ENCODE measurements at places on chromosomes 12 and 14. TPM values are rescaled to one million over a fixed set of nuclear protein-coding genes. Genes with fewer than 3 reads are reported as not detected.

Gene ETFRF1
- total RNA-seq = 13.3 TPM

Gene SART3
- total RNA-seq = 40.3 TPM

Gene CCDC196
- not detected for total RNA-seq

- DNase-seq = no peak
Measured at GRCh38 chr12:99906786-99907579, 77.8 kb downstream of the ANKS1B start.

- no peak for DNase-seq
Measured at GRCh38 chr14:92952481-92953298, 29.7 kb downstream of the CHGA start.

GRCh38 chr12:93502802-93503623, 35.7 kb downstream of the MRPL42 start:
- no peak for DNase-seq

DNA sequence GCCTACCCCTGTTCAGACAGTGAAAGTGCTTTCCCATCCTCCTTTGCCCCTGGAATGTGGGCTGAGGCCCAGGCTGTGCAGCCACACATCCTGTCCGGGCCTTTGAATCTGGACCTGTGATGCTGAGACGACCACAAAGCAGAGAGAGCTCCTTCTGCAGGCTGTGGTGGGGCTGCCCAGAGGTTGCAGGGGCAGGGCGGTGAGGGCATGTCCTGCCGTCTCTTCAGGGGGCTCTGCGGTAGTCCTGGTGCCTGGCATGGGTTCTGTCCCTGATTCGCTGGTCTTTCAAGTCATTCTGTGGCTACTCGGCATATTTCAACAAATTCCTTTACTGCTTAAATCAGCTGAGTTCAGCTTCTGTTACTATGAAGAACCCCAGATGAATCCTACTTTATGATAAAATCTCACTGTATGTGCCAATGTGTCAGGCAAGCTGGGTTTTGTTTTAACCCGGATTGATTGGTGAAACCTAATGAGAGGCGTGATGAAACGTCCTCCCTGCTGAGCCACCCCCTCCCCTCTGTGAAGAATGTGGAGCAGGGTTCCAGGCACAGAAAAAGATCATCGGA, 63.4 kb upstream of the DICER1 start:
- DNase-seq = no peak

GRCh38 chr12:111753144-111753881, 13.4 kb upstream of the ALDH2 start:
- DNase-seq = no peak

DNA sequence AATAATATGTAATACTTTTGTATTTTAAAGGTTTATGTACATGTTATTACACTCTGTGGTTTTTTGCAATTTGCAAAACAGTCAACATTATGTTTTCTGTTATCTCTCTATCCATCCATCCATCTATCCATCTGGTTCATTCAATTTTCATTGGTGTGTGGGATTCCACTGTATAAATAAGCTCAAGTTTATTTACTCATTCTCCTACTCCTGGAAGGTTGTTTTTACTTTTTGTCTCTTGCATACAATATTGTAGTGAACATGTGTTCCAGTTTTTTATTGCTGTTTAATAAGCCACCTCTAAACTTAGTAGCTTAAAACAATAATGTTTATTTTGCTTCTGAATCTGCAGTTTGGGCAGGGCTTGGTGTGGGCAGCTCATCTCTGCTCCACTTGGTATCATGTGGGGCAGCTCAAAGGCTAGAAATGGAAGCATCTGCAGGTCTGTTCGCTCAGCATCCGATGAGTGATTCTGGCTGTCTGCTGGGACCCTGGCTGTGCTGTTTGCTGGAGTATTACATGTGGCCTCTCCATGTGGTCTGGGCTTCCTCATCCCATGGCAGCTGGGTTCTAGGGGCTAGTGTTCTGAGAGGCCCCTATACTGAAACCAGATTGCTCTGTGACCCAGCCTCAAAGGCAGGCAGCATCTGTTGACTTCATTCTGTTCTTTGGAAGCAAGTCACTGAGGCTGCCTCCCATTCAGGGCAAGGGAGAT, 98.8 kb downstream of the SLC25A47 start:
- DNase-seq = no peak

DNA sequence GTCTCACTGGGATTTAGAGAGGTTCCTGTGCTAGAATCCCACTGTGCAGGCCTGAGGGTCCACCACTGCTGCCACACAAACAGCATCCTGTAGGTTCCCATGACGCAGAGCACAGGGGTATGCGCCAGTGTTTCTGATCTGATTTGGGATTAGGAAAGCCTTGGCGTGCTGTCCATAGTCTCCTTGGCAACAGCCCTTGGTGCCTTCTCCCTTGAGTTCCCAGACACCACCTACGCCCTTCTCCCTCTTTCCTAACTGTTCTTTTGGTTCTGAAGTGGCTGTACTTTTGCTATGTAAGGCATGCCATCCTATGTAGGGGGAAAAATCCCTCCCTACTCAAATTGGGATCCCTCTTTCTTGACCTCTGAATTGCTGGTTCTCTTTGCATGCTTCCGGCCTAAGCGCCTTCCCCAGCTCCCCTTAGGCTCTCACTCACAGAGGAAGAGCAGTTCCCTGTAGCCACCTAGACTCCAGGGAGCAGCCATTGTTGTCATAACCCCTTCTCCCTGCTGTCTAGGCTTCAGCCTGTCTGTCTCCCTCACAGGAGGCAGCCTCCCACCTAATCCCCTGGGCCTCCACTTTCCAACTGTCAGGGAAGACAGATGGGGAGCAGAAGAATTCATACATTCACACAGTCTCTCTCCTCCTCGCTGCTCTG, 14.8 kb upstream of the RIC8B start:
- no peak for DNase-seq

DNA sequence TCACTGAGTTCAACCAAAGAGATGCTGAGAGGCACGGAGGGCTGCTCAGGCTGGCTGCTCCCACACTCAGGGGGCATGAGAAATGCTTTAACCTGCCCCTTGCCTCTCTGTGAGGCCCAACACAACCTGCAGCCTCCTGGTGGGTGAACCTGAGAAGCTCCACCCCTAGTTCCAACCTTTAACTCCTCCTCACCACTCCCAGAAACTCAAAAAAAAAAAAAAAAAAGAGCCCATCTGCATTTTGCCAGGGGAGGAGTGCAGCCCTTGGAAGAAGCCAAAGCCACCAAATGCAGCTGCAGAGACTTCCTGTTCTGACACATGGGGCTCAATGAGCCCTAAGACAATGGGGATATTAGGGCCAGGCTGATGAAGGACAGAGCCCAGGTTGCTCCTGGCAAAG, 8.9 kb downstream of the KRT4 start:
- no peak for DNase-seq

- DNase-seq = no peak
Measured at GRCh38 chr12:24937553-24938244, 11.2 kb downstream of the BCAT1 start.

DNA sequence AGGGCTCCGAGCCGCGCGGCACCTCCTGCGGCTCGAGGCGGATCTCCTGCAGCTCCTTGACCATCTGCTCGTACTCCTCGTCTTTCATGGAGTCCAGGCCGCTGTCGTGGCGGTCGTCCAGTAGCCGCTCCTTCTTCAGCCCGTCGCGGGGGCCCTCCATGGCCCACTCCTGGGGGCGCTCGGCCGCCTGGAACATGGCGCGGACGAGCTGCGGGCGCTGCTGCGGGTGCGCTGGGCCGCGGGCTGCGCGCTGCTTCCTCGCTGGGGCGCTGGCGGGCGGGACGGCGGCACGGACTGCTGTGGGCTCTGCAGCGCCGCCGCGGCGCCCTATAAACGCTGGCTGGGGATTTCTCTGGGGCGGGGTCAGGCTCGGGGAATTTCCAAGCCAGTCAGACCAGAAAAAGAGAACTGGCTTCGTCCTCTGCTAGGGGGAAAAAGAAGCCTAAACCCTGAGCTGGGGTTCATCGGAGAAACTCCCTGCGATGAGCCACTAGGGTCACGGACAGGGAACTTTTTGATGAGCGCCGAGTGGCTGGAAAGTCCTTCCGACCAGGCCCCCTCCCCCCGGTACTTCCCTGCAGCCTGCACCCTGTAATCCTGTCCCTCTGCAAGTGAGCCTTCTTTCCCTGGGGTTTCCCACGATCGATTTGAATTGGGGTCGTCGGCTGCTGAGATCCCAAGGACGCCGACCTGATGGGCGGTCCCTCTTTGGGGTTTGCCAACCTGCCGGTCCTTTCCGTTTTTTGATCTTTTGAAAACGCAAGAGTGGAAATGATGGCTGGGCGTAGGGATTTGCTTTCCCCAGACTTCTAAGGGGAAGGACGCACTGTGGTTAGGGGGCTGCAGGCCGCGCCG, at the start of gene NFKBIA:
Gene NFKBIA, minus strand, starts transcription at position 301 of the 855 bp plus-strand sequence. Its CDS starts 105 bp downstream, at position 196.
- DNase-seq = peak; percentile 44

- no peak for DNase-seq
Measured at GRCh38 chr12:57620245-57620935, 9.2 kb downstream of the ARHGEF25 start.

GRCh38 chr12:57545809-57546437, 1.1 kb downstream of the DCTN2 start:
- no peak for DNase-seq

GRCh38 chr12:118361889-118362288, 10.8 kb downstream of the TAOK3 start:
- DNase-seq = no peak

- DNase-seq = no peak
Measured at GRCh38 chr12:88431246-88431645, 149.0 kb downstream of the KITLG start.

DNA sequence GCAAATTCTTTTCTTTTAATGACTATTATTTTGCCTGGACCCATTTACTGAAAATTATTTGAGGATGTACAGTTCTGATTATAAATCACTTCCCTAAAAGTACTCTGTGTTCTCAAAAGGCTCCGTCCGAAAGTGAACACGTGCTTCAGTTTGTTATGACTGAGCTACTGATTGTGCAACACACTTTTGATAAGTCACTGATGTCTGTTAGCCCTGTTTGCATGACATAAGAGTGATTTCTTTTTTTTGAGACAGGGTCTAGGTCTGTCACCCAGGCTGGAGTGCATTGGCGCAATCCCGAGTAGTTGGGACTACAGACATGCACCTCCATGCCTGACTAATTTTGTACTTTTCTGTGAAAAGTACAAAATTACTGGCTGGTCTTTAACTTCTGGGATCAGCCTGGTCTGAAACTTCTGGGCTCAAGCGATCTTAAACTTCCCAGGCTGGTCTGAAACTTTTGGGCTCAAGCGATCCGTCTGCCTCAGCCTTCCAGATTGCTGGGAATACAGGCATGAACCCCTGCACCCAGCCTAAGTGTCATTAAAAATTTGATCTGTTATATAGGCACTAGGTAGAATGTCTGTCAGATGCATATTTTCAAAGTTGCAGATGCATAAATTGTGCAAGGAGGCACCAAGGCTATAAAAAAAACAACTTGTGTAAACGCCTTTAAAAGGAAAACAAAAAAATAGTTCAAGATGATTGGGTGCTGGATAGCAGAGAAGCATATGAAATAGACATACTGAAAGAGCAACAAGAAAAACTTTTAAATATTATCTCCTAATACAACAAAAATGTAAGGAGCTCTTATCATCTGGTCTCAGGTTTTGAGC, 111.5 kb downstream of the SRGAP1 start:
- peak; percentile 10 for DNase-seq

DNA sequence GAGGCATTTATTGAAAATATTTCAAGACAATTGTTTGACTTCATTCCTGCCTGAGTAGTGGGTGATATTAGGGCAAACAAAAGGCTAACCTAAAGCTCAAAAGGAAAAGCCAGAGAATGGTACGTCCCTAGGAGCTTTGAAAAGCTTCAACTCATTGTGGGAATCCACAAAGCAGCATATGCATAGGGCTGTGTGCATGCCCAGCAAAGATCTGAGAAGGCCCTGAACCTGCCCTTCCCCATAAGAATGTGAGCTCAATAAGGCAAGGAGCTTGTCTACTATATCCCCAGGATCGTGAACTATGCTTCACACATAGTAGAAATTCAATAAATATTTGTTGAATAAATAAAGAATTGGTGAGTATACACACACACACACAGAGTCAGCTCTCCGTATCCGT, 19.1 kb upstream of the RAD52 start:
- DNase-seq = no peak

- DNase-seq = no peak
Measured at GRCh38 chr14:88590173-88590572, 27.3 kb downstream of the ZC3H14 start.

DNA sequence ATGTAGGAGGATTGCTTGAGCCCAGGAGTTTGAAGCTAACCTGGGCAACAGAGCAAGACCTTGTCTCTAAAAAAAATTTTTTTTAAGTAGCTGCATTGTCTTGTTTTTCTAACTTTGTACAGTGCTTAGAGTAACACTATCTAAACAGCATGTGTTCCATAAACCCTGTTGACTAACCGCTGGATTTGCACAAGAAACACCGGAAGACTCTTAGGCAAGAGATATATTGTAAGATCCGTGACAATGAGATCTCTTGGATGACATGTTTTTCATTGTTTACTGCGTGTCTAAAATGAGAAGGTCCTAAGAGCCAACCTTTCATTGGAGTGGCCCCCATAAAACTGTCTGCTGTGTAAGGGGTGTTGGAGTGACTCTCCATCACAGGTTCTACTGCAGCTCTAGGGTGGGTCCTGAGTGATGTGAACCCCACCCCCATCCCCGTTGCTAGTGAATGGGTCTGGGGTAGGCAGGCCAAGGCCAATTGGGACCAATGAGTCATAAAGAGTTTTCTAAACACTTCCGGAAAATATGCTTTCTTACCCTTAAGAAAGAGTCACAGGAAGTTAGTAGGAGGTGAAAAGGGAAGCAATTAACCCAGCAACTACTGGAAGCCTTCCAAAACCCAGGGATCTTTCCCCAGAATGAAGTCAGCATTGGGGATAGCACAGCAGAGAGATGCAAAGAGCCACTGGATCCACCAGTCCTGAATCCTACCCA, 24.3 kb upstream of the PCNX1 start:
- DNase-seq = no peak

DNA sequence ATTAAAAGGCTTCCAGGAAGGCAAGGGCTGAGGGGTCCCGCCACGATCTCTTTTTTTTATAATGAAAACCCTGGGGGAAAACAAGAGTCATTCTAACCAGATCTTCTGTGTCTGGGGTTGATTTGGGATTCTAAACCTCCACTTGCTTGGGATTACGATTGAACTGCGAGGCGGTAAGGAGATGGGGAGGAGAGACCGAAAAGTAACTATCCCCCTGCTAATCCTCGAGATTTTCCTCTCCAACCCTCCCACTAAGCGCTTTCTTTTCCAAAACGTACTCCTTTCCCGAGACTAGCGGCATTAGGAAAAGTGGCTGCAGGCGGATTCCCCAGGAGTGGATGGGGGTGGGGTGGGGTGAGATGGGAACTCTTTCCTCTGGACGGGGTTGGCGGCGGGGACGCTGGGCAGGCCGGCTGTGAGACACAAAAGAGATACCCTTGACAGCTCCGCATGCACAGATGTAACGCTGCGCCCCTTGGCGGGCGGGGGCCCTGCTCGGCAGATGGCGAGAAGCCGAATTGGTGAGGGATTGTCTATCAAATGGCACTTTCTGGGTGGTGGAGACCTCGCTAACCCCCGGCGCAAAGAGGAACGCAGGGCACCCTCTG, 830 bp upstream of the SRRM4 start:
- DNase-seq = no peak

GRCh38 chr14:97177016-97177415, 379.8 kb downstream of the VRK1 start:
- DNase-seq = no peak

Data from kidney epithelial cell (primary cell).